H4 (cell line): ENCODE measurements at places on chromosomes 4 and X.

- no peak for DNase-seq
Measured at GRCh38 chr4:111776561-111776960, 368.7 kb upstream of the FAM241A start.

DNA sequence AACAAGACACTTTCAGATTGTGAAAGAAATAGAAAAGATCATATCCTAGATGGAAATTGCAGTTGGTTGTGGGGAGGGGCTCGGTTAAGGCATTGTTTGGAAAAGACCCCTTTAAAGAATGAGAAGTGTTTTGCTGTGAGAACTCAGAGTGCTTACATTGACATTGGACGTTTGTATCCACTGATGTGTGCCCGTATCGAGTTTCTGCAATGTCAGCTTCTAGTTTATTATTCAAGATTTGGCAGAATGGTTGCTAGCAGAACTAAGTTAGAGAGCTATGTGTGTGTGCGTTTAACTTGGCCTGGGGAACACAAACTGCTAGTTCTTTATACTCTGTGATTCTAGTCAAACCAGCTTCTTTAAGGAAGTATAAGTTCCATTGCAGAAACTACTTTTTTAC, 2702.5 kb downstream of the PCDH7 start:
- no peak for DNase-seq

DNA sequence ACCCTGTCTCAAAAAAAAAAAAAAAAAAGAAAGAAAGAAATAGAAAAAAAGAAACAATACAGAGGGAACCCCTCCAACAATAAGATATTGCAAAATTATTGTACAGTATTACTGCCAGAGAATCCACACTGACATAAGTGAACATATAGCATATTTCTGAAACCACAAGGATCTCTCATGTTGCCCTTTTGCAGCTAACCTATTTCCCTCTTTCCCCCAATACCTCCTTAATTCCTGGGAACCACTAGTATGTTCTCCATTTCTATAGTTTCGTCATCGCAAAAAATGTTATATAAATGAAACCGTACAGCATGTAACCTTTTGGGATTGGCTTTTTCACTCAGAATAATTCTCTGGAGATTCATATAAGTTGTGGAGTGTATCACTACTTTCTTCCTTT, 20.0 kb upstream of the BMP2K start:
- no peak for DNase-seq

DNA sequence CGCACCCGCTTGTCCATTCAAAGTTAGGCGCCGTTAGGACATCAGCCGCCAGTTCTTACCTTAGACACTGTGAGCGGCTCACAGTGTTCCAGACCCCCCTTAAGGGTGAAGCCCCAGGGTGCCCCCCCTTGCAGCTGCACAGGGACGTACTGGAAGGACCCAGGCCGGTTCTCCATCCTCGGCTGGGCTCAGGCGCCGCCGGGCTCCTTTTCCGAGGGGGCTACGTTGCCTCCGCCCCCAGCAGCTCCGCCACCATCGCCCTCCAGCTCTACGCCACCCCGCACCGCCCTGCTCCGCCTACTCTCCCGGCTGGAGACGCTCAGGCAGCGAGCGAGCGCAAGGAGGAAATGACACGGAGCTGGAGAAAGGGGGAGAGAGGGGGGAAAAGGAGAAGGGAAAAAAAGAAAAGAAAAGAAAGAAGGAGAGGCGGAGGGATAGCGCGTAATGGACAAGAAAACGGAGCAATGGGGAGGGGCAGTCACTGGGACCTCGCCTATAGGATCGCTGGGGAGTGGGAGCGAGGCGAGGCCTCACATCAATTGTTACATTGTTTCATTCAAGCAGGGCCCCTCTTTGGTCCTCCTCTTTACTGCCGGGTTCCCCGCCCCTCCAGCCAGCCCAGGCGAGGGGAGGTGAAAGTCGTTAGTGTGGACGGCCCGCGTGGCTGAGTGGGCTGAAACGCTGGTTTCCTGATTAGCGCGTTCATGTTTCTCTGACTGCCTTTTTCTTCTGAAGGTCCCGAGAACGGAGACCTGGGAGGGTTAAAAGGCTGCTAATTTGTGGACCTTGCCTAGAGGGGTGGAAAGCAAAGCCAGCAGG, at the start of gene SHROOM4:
Gene SHROOM4, minus strand, starts transcription at position 352 of the 819 bp plus-strand sequence. Its CDS starts 176 bp downstream, at position 176.
- peak; percentile 6 for DNase-seq

DNA sequence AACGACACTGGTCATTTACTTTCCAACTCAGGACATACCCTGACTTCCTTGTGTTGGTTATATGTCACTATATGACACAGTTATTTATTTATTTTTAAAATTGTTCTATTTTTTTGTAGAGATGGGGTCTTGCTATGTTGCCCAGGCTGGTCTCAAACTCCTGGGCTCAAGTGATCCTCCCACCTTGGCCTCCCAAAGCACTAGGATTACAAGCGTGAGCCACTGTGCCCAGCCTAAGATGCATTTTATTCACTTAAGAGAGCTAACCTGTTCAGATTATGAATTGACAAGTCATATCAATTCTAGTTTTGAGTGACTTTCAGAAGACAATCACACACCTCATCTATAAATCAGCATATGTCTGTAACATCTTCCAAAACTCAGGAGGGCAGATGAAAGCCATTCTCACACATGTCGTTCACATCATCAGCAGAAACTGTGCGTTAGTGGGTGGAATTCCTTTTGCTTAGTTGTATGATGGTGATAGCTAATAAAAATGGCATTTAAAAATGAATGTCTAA, 9.4 kb upstream of the RHOH start:
- DNase-seq = no peak

- DNase-seq = peak; percentile 72
Measured at GRCh38 chr4:100299046-100299840, 109.0 kb upstream of the DDIT4L start.

GRCh38 chr4:100977746-100978397, 369.5 kb downstream of the PPP3CA start:
- peak; percentile 7 for DNase-seq

DNA sequence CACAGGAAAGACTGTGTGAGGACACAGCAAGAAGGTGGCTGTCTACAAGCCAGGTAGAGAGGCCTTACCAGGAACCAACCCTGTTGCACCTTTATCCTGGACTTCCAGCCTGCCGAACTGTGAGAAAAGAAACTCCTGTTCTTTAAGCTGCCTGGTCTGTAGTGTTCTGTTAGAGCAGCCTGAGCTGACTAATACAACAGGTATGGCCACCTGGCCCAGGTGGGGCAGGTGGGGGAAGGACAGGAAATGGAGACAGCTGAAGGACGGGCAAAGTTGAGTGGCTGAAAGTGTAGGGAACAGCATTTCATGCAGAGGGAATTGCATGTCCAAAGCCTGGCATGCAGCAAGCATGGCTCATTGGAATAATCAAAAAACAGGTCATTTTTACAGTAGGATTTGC, 35.1 kb downstream of the CYTL1 start:
- no peak for DNase-seq

GRCh38 chr4:118363166-118363565, 10.4 kb upstream of the PRSS12 start:
- DNase-seq = no peak

GRCh38 chrX:13235930-13236329, 83.9 kb downstream of the ATXN3L start:
- DNase-seq = no peak

GRCh38 chrX:78064152-78064551, 39.9 kb upstream of the PGK1 start:
- DNase-seq = no peak

DNA sequence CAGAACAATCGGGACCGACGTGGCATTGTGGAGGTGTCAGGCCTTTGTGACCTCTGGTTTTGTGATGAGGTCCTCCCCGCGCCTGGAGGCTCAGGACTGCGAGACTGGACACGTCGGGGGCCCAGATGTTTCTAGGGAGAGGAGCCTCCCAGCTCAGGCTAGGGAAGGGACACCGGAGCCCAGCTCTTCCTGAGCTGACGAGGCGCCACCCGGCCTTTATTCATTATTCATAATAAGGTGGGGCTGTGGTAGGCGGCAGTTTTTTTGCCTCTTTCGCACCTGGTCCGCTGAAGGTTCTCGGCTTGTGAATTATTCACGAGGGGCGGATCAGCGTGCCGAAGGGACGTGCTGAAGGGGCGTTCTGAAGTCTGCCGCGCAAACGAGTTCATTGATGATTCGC, 2.3 kb upstream of the UBA1 start:
- no peak for DNase-seq

GRCh38 chr4:2269206-2269531, 7.3 kb upstream of the MXD4 start:
- no peak for DNase-seq

GRCh38 chrX:148836741-148837140, 336.3 kb downstream of the AFF2 start:
- DNase-seq = no peak

- DNase-seq = no peak
Measured at GRCh38 chr4:3418029-3418762, 23.6 kb upstream of the HGFAC start.

DNA sequence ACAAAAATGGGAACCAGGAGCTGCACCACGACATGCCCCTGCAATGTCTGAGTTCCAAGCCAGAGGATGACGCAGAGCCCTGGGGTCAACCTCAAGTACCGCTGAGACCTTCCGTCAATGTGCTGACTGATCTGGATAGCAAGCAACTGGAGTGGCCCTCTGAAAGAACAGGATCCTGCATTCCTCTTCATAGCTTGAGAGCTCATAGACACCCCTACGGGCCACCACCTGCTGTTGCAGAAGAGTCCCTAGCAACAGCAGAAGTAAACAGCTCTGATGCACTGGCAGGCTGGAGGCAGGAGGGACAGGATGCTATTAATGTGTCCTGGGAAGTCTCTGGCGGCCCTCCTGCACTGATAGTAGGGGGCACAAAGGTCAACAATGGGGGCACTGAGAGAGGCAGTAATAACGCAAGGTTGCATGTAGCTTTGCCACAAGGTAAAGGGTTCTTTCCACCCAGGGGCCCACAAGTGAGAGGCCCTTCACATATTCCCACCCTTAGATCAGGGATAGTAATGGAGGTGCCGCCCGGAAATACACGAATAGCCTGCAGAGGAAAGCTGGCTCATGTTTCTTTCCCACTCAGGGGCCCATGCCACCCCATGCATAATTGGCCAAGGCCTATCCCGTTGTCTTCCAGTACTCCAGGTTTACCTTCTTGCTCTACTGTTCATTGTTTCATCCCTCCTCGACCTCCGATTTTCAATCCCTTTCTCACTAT, 1.3 kb downstream of the PRR32 start:
- no peak for DNase-seq

GRCh38 chrX:11722304-11722703, 35.7 kb upstream of the MSL3 start:
- no peak for DNase-seq

DNA sequence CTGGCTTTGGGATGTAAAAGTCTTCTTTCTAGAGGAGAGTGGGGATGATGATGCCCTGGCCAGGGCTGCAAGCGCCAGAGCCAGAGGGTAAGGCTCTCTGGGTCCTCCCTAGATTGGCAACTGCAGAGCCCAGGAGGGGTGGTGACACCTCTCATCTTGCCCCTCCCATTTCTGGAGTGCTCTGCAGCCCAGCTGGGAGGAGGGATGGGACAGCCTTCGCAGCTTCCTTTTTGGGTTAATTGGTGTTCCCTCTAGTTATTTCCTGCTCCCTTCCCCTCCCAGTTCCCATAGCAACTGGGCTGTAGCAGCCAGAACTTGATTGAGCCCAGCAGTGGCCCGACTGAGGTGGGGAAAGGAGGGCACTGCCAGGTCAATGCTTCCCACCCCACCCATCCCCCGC, 19.2 kb downstream of the NALF2 start:
- no peak for DNase-seq

- no peak for DNase-seq
Measured at GRCh38 chr4:33566649-33567048, 2677.7 kb downstream of the ARAP2 start.

- no peak for DNase-seq
Measured at GRCh38 chrX:14590693-14591424, 61.5 kb downstream of the GLRA2 start.

- no peak for DNase-seq
Measured at GRCh38 chr4:73945674-73946449, 36.0 kb downstream of the PF4 start.

DNA sequence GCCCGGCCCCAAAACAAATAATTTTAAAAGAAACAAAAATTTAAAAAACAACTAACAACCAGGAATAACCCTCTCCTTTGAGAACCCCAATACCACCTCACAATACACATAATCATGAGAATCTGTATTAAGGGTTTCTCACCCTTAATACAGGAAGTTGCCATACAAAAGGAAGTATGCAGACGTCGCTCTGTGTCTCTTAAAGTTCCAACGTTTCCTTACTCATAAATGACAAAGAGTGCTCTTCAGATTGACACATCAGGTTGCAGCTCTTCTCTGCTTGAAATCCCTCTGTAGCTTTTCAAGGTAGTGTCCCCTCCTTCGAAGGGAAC, 73.9 kb upstream of the IRF2 start:
- DNase-seq = no peak

DNA sequence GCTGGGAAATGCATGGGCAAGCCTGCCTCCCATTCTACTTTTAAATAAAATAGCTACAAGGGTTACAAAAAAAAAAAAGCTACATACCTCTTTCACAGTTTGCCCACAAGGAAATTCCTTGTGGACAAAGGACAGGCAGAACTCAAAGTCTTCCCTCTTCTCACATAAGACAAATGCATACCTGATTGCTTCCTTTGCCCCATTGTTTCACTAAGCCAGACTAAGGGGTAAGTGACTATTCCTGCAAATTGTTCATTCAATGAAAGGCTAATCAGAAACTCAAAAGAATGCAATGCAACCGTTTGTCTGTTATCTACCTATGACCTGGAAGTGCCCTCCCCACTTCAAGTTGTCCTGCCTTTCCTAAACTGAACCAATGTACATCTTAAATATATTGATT, 780.6 kb downstream of the FAM133A start:
- no peak for DNase-seq

DNA sequence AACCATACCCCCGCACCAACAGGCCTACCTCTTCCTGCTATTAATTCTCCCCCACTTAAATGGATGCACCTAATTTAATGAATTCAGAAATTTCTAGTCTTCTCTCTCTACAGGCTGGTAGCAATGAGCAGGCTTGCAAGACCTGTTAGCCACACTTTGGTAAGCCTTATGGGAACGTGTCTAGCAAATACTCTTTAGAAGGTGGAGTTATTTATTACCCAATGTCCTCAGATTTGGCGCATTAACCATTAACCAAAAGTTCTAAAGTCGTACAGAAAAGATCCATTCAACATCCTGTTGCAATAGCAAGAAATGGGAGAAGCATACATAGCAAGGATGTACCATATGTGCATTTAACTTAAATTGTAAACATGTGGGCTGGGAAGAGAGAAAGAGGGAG, 47.5 kb downstream of the SLITRK2 start:
- no peak for DNase-seq

DNA sequence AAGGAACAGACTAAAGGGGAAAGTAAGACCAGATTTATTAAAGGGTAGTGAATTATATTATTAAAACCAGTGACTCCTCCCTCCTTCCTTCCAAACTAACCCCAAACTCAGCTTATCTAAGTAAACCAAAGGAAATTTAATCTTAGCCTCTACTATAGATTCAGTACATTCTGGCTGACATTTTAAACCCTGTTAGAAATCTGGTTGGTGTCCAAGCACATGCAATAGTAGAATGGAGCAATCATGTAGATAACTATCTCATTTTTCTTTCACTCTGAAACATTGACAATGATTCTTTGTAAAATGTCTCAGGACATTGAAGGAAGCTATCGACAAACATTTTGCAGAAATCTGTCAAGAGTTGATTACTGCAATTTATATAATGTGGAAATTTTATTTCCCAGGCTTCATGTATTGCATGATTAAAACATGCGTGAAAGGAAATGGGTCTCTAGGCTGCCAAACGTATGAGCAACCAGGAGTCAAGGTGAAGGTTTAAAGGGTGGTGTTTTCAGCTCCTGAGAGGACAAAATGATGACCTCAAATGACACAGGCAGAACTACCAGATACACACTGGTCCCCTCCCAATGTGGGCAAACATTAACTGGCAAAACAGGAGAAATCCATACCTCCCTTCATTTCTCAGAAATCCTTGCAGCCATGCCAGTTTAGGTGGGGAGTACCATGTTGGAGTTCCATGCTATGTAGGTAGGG, 58.2 kb upstream of the RBM47 start:
- no peak for DNase-seq
